Stimulated activated CD8-positive, alpha-beta memory T cell treated with anti-CD3 and anti-CD28 coated beads, Interleukin-15, amount 100 ng/mL, for 48 hours (primary cell): ENCODE measurements at places on chromosomes 6 and 20.

DNA sequence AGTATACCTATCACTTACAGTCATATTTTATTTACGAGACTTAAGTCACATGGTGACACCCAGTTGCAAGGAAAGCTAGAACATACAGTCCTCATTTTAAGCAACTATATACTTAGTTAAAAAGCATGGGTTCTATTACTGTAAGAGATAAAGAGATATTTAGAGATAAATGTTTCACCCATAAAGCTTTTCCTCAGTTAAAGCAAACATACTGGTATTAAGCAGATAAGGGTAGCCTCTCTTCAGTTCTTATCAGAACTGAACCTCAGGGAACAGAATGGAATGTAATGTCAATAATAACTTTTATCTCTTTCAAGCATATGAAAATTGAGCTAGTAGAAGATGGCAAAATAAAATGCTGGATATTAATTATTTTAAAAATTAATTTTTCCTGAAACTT is 9.9 kb upstream of the ASCC3 start:
- DNase-seq = no peak

DNA sequence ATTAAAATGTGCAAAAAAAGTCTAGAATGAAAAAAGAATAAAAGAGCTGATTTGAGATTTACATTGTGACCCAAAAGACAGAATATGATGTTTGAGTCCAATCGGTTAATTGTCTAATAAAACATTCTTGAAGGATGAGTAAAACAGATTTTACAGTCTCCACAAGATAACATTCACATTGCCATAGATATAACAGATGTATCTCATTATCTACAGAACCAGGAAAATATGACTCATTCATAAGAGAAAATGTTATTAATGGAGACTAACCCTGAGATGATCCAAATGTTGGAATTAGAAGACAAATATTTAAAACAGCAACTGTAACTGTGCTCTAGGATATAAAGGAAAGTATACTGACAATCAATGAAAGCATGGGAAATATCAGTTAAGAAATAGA is 141.7 kb downstream of the RFX6 start:
- no peak for DNase-seq

DNA sequence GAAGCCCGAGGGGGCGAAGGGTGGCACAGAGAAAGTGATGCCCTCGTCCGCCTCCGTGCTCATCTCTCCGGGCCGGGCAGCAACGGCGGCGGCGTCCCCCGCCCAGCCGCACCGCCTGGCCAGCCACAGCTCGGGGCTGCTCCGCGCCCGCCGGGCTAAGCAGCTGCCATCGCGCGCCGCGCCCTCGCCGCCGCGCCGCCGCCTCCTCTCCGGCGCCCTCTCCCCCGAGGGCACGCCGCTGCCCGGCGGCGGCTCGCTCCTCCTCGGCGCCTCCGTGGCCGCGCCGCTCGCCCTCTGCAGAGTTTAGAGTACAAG is 225 bp downstream of the MAP3K5 start:
- no peak for DNase-seq

DNA sequence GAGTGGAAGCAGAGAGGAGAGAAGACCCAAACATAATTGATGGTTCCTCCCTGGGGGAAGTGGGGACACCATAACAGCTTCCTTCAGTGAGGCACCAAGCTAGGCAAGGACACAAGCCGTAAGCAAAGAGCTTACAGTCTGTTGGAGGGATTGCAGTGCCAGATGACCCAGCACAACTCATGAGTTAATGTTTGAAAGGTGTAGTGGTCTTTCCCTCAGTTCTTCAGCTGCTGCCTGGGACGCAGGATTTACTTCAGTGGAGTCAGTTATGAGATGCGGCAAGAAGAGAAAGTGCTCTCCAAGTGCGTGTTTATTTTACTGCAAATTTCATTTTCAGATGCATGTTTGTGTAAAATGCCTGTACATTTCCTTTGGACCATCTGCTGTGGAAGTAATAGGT is 38.7 kb upstream of the SLC17A4 start:
- no peak for DNase-seq

GRCh38 chr6:624979-625378 is 31.9 kb downstream of the HUS1B start:
- DNase-seq = no peak

GRCh38 chr6:47714802-47715201 is 16.4 kb downstream of the ADGRF4 start:
- no peak for DNase-seq

GRCh38 chr6:109255087-109255486 is 127.2 kb downstream of the CD164 start:
- no peak for DNase-seq

GRCh38 chr6:62265906-62266525 is 20.0 kb downstream of the KHDRBS2 start:
- no peak for DNase-seq

DNA sequence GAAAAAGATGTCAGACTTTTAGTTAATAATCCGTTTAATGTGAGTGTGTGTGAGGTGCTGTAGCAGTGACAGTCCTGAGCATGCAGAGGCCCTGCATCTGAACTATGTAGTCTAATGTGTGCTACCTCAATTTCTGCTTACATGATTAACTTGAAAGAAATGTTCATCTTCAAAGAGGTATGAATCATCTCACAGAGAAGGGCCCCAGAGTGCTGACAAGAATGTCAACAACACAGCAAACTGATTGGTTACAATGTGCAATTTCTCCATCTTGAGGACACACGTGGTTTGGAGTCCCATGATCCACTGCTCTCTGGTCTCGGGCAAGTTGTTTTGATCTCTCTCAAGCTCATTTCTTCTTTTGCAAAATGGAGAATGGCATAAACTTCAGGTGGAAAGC is 61.7 kb upstream of the EMILIN3 start:
- DNase-seq = no peak

DNA sequence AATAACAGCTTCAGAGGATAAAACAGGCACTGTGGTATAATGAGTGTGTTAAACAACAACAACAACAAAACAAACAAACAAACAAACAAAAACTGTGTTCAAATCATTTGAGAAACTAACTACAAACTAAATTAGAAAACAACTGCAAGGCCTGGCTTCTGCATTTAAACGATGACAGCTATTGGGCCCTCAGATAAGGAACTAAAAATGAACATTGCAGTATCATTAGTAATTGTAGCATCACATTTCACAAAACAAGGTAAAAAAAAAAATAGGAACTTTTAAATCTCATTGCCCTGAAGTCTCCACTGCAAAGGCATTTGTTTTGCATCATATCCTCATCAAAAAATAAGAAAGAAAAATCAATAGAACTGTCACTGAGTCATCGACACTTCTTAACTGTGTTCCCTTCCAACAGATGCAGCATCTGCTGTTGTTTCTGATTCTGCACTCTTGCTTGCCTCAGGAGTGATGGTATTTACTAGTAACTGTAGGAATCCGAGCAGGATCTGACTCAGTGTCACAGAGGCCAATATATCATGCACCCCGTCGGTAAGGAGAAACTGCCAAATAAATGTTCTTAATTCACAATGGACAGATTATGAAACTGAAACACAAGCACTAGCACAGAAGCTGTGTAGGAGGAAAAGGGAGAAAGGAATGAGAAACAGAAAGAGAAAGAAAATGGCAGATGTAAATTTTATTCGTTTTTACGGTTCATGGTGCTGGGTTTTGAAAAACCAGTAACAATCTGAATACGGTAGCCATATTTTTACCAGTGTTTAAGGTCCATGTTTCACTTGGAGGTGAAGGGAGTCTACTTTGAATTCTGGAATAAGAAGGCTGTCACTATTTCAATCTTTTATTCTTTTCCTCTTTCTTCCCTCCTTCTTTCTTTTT is 365.7 kb upstream of the EPHA7 start:
- DNase-seq = no peak

DNA sequence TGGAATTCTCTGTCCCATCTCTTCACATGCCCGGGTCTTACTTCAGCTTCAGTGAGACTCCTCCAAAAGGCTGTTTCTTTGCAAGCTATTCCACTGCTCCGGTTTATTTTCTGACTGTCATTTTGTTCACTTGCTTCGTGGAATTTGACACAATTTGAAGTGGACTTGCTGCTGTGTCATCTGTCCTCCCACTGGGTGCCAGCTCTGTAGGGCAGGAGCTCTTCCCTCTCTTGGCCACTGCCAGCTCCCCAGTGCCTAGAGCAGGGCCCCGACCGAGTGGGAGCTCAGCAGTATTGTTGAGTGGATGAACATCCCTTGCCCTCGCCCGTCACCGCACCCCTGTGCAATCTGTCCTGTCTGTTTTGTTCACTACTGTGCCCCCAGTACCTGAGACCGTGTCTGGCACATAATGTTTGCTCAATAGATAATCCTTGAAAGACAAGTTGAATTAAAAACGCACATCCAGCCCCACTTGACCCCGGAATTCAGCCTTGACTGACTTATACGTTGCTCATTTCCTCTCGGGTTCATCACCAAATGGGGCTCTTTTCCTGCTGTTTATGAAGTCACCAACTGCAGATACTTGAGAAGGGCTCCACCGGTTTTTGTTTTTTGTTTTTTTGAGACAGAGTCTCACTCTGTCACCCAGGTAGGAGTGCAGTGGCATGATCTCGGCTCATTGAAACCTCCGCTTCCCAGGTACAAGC is 170.3 kb upstream of the KCNG1 start:
- no peak for DNase-seq

DNA sequence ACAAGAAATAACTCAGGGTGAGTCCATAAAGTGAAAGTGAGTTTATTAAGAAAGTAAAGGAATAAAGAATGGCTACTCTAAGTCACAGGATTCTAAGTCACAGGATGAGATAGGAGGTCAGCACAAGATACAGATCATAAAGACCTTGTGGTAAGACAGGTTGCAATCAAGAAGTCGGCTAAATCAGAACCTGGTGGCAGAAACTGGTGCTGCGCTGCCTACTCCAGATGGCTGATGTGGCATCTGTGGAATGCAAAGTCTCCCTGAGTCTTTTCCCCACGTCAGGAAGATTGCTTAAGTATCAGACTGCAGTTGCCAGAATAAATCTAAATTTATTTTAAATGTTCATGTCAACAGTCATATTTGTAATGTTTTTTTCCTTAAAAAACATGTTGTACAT is 10.7 kb upstream of the KCNK15 start:
- DNase-seq = no peak

GRCh38 chr6:112475083-112475482 is 128.0 kb downstream of the RFPL4B start:
- DNase-seq = no peak
